ENCODE measurements at places on chromosomes 1 and 21.
A peak's percentile ranks its signal among the peaks of the same experiment; 100 is the strongest.

- DNase-seq, result no peak
Observed at GRCh38 chr1:180854001-180854400, 58.7 kb upstream of the KIAA1614 start.

DNA sequence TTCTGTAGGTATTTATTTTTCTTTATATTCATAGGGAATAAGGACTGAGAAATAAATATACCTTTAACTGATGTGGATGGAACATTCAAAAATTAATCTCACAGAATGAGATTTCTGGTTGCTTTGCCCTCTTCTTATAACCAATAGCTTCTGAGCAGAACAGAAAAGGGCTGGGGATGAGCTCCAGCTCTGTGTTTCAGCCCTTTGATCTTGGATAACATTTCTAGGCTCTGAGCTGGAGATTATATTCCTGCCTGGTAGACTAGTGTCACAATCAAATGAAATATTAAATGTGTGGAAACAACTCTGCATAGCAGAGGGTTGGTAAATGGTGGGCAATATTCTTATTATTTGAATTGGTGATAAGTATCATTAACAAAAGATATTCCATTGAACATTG, 14.6 kb downstream of the MAP3K21 start:
- no peak for DNase-seq

DNA sequence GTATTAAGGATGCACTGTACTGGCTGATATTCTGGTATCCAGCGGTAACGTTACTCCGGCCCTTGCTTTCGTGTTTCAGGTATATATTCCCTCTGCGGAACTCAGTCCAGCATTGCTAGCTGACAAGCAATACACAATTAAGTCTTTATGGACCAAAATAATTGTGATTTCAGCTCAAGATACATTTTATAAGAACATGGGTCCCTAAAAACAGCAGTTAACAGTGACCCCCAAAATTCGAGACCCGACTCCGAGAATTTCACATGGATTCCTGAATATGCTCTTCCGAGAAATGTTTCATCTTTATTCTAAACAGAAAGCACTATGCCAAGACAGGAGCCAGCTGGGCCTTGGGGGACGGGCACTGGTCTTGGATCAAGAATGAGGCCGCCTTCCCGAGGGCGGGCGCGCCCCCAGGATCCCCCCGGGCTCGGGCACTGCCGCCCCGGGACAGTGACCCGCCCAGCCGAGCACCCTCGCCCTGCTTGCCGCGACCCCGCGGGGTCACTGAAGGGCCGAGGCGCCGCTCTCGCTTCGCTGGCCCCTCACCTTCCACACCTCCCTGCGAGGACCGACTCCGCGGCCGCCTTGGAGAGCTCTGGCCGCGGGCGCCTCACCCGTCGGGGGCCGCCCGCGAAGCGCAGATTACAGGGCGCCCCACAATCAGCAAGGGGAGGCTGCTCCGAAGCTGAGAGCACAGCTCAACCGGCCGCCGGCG, 610 bp downstream of the SCYL3 start:
- peak; percentile 63 for DNase-seq

- no peak for DNase-seq
Observed at GRCh38 chr1:6197746-6198427, 1.5 kb downstream of the RPL22 start.

DNA sequence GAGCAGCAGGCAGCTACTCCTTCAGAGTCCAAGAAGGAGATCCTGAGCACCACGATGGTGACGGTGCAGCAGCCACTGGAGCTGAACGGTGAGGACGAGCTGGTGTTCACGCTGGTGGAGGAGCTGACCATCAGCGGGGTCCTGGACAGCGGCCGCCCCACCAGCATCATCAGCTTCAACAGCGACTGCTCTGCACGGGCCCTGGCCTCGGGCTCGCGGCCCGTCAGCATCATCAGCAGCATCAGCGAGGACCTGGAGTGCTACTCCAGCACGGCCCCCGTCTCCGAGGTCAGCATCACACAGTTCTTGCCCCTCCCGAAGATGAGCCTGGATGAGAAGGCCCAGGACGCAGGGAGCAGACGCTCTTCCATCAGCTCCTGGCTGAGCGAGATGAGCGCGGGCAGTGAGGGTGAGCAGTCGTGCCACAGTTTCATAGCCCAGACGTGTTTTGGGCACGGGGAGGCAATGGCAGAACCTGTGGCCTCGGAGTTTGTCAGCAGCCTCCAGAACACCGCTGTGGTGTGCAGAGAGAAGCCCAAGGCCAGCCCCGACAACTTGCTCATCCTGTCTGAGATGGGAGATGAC, 531.8 kb downstream of the KIF26B start:
- no peak for DNase-seq

DNA sequence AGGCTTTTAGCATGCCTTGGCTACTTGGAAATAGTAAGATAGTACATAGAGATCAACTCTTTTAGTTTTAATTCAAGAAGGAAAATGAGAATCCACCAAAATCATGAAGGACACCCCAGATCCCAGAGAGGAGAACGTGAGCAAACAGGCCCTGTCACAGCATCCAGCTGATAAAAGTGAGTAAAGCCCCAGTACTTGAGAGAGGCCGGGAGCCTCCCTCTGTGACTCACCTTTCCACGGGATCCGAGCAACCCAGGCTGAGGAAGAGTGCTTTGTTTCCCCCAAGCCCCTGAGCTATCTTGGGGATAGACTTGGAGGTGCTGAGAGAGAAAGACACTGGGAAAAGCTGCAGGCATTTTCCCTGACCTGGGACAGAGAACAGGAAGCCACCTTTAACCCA, 238.6 kb downstream of the DUSP10 start:
- DNase-seq, result no peak

DNA sequence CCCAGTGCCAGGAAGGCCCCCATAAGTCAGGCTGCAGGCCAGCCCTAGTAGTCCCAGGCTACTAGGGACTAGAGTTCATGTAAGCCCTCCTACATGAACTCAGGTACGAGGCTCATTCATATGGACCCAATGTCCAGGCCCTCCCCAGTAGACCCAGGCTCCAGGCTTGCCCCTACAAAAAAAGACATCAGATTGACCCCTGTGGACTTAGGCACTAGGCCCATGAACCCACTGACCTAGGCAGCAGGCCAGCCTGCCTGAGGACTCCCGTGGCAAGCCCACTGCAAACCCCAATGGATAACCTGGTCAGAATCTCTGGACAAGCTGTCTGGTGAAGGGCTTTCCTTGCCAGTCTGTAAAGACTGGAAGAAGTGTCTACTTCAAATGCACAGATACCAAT, 51.2 kb downstream of the TNNI3K start:
- DNase-seq, result no peak

DNA sequence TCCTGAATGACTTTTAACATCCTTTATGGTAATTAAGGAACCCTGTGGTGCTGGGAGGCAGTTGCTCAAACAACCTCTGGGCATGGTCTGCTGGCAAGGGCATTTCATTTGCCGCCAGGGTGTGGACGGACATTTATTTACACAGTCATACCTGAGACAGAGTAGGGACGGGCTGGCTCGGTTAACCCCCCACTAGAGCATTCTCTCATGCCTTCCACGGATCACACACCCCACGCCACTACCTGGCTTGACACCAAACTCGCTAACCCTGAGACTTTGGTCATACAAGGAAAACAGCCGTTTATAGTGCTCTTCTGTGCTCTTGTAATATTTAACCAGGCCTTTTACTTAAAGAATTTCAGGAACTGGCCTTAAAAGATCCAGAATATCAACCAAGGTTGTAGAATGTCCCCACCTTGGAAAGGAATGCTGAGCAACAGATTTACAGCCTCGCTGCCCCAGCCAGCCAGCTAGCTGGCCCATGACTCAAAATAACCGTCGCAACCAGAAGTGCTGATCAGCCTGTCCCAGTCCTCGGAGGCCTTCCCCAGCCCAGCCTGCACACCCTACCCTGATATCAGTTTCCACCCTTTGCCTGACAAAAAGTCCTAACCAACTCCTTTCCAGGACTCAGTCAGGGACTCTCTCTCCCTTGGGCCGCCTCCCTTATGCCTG, 6.5 kb upstream of the PDXK start:
- DNase-seq, result no peak

DNA sequence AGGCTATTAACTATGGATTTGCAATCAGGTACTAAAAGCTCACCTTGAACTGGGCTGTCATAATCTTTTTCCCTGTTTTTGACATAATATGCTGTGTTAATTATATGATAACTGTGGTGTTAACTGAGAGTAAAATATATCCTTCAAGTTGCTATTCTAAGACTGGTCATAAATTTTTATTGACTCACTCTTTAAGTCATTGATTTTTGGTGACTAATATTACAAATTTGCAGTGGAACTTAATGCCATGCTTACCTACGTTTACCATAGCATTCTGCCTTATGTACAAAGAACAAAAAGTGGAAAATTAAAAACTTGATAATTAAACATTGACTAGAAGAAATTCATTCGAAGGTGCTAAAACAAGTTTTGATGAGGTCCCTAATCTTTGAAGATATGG, 872.4 kb downstream of the BRINP3 start:
- DNase-seq, result no peak

DNA sequence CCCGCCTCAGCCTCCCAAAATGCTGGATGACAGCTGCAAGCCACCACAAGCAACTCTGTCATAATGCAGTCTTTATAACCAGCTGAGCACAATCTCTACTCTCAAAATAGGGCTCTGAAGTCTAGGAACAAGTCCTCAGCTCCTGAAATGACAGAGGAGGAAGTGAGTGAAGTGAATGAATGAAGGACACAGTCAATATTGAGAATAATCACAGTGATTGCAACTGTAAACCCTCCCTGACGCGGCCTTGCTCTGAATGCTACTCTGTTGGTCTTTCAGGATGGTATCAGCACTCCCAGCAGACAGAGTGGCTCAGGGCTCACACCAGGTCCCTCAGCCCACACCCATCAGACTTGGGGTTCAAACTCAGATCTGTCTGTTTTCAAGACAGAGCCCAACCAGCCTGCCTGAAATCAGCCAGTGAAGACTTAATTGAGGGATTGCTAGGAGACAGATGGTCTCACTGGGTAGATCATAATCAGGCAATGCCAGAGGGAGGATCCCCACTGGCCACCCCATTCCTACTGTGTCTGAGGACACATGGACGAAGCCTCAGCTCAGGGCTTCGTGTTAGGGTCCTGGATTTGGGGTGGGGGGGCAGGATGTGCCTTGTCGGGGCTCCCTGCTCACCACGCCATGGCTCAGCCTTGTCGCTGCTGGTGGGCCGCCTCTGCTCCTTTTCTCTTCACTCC, 20.9 kb downstream of the RNF187 start:
- peak; percentile 31 for DNase-seq

DNA sequence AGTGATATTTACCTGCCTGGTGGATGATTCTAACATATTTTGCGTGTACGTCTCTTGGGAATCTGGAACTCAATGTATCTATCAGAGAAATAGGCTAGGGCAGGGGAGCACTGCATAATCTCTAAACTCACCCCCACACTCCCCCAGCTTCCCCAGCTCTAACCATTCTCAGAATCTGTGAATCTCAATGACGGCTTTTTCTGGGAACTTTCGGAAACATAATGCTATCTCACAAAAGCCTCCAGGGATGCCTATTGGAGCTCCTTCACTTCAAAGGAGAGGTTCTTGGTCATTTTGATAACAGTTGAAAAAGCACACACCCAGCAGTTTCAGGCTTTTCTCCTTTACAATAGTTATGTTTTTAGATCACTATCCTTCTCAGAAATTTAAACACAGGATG, 113.8 kb upstream of the MAGI3 start:
- DNase-seq, result no peak

DNA sequence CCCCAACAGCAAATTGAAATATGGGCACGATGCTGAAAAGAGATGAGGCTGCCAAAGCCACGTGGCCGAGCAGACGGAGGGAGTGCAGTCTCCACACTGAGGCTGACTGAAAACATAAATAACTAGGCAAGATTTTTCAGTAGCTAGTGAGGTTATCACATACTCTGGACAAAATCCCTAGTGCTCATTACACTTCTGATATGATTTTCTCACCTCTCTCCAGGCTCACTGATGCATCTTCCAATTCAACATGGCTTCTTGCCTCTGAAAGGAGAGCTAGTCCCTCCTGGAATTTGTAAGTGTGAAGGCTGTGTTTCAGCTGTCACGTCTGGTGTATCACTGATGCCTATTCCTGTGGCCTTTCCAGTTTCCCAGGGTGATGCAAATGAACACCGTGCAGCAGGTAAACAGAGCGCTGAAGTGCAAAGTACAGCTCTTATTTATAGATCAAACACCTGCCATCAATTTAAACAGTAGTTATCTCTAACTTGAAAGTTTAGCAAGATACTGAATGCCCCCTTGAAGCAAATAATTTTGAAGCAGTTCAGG, 656.1 kb downstream of the KIF26B start:
- DNase-seq, result no peak

- no peak for DNase-seq
Observed at GRCh38 chr1:118081387-118081786, 103.6 kb downstream of the SPAG17 start.

DNA sequence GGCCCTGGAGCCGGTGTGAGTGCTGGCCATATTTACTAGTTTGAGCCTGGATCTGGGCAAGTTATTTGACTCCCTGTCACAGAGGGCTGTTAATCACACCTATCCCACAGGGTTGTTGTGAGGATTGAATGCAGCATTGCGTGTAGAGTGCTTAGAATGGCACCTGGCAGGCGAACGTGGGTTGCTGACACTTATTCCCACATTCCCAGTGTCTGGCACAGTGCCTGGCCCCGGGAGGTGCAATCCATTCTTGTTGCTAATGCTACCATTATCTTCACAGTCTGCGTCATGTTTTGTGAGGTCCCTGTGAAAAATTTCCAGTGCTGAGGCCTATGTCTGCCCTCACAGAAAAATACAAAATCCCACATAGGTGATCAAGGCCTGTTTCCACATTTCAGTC, 66.1 kb downstream of the CD2 start:
- DNase-seq, result no peak

DNA sequence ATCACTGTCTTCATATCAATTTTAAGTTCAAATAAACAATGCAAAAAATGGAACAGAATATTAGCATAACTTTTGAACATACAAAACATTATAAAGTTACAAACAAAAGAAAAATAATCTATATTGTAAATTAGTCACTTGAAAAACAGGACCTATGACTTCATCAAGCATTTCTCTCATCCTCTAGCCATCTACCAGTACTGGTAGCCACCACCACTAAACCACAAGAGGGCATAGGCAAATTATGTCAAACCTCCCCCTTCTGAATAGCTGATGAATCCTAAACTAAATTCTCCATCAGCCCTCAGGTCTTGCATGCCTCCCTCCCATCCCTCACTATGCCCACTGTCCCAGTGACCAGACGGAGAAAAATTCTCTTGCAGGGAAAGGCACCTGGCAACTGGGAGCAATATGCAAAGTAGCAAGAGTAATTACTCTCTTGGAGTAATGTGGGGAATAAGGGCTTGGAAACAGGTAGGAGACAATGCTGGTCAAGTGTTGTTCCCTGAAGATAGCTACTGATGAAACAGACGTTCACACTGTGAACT, 37.1 kb downstream of the SSX2IP start:
- no peak for DNase-seq
